ENCODE measurements at places on chromosomes 4 and X.

GRCh38 chr4:176185051-176185450 lies 10.3 kb downstream of the SPATA4 start:
- DNase-seq = no peak

GRCh38 chr4:183241721-183242151 lies 78.3 kb downstream of the CLDN22 start:
- DNase-seq = no peak

- peak; percentile 74 for DNase-seq
Observed at GRCh38 chr4:87092389-87093141, 127.9 kb downstream of the KLHL8 start.

DNA sequence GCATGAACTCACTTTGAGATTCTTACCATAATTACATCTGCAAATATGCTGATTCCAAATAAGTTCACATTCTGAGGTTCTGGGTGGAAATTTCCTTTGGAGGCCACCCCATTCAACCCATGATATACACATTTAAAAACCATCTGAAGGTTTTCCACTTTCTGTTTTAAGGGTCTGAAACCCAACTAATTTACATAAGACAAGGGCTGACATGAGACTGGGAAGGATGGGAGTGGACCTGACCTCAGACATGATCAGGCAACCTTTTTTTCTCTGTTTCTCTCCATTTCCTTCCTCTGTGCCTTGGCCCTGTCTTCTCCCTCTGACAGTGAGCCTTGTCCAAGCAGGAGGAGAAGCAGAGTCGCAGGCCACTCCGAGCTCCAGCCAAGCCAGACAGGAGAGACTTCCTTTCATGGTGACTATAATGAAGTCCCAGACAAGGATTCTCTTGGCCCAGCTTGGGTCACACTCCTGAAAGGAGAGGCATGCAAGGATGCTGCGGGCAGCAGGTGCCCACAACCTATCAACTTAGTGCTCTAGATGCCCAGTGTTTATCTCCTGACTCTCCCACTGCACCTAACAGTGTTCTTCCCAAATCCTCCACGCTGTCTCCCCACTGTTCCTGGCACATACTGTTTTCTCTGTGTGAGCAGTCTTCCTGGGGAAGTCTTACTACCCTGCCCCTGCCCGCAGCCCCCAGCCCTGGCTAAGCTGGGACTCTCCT lies 39.9 kb downstream of the MSX1 start:
- no peak for DNase-seq

- DNase-seq = no peak
Observed at GRCh38 chr4:101175896-101176676, 171.2 kb downstream of the PPP3CA start.

GRCh38 chrX:31070057-31070468 lies 1.8 kb downstream of the FTHL17 start:
- no peak for DNase-seq

DNA sequence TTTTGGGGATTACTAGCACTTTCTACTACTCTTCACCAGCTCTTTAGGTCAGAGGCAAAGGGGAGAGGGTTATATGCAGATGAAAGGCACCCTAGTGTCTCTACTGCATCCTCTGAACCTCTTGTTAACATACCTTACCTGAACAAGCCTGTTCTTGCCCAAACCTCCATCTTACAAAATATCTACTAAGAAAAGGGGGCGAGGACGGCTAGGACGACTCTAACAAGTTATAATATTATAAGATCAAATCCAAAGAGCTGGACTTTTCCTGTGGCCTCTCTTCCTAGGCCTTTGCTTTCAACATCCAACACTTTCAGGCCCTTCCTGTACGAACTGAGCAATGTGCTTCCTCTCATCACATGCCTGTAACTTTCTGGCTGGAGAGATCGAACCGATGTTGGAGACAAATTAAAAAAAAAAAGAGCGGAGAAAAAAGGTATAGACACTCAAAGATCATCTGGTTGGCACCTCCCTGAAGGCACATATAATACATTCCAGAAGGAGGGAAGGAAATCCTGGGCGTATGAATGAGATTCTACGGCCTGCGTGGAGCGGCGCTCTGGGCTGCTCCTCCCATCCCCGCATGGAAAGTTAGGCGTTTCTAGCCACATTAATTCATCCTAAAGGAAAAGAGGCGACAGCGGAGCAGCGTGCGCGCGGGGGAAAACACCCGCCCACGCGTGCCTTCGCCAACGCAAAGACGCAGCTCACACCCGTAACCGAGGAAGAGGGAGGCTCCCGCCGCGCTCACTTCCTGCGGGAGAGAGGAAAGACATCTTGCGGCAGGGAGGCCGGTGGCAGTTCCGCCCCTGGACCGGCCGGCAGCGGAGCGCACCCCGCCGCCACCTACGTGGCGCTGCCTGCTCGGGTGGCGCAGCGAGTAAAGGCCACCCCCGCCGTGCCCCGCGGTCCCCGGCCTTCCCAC lies 808 bp downstream of the PRDM5 start:
- peak; percentile 4 for DNase-seq

DNA sequence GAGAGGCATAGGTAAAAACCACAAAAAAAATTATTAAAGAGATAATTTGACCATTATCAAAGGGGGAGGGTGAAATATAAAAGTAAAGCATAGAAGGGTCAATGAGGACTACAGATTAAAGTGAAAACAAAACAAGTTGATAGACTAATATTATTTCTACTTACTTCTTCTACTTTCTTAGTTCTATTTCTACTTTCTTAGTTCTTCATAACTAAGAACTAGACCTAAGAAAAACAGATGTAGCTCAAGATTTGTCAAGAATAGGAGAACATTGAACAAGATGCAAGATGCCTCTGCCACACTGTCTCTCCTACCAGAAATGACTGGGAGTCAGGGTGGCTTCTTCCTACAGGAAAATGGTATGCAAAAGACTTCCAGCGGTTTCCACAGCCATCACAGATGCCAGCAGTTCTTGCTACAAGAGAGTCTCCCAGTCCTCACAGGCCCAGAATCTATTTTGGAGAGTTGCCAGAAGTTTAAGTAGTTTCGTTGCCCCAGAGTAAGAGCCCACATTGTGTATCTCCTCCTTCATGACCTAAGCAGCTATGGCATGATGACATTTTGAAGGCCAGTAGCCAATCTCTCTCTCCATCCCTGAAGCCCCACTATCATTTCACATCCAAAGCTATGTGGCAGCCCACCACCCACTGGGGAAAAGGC lies 42.9 kb upstream of the DDX60 start:
- DNase-seq = no peak

- no peak for DNase-seq
Observed at GRCh38 chrX:118521435-118521834, 25.8 kb downstream of the DOCK11 start.

DNA sequence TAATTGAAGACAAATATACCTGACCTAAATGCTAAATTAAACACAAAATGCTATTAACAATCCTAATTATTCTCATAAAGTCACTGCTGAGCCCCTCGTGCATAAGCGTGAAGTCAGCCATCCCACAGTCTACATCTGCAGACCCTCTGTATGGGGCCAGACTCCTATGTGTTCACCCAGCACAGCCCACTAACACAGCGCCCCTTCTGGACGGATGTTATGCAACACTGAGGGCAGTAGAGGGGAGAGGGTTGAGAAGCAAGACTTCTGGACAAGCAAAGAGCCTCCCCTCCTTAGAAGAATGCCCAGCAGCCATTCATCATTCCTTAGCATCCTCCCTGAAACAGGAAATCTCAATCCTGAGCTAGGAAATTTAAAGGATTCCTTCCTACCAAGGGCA lies 7.9 kb downstream of the TRPC3 start:
- DNase-seq = no peak

DNA sequence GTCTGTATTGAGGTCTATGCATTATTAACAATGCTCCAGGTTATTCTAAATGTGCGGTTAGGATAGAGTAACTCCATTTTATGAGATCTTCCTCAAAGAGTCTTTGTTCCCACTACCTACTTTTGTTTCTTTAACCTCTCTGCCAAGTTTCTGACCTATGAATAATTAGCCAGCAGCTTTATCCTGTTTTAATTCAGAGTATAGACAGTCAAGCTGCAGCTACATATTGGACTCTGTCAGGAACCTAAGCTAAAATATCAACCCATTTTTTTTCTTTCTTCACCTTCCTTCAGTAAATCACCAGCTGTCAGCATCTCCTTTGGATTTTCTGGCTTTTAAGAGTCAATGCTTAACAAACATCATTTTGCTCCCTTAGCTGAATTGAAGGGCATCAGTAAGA lies 72.3 kb downstream of the TMEM47 start:
- no peak for DNase-seq

DNA sequence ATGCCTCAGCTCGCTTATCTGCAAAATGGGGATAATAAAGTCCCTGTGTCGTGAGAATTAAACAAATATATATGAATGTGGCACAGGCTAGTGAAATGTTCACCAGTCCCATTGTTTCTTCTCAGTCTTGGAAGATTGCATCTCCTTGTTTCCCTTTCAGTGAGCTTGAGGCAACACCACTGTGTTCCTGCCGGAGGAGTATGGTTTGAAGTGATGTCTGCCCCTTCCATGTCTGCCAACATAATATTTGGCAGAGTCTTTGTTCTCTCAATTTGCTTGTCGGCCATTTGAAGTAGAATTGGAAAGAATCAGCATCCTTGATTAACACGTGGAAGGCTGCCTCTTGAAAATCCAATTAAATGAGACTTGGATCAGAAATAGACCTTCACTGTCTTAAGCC lies 1088.5 kb upstream of the INTU start:
- no peak for DNase-seq

GRCh38 chr4:1855333-1856070 lies 454 bp downstream of the LETM1 start:
- no peak for DNase-seq

- no peak for DNase-seq
Observed at GRCh38 chrX:108072746-108073145, 18.6 kb downstream of the PSMD10 start.

DNA sequence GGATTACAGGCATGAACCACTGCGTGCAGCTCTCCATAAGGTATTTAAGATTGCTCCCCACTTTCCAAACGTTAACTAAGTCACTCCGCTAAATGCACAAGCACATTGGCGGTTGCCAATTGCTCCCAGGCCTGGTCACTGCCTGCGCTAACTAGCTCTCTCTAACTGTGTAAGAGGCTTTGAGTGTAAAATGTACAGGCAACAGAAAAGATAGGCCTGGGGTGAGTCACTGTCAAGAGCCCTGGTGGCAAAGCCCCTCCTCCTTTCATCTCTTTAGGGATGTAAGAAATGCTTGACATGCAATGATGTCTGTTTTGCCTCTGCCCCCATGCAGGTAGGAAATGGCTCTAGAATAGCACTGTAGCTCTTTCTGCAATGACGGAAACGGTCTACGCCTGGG lies 329.7 kb upstream of the GATB start:
- no peak for DNase-seq

GRCh38 chrX:147403040-147403439 lies 508.7 kb upstream of the FMR1 start:
- no peak for DNase-seq

DNA sequence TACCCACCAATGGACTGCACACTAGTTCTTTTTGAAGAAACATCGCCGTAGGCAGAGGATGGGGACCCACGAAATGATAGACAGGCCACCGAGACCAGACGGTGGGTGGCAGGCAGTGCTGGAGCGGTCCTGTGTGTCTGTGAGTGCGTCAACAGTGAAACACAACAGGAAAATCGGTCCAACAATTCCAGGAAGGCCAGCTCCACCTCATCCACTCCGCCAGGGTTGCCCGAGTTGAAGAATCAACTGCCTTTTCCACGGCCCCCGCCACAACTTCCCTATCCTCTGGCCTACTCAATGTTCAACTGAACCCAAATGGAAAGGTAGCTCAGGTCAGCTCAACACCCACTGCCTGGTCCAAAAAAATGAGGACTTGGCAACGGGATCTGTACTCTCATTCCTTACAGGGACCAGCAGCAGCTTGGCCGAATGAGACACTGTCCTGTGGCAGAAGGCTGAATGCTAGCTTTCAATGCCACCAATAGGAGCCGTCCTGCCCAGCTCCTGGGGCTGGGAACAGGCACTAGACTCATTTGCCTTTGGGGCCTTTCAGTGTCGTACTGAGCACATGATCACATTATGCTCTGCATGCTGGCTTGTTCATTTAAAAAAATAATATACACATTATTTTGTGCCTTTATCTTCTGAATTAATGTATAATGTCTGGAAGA lies 43.5 kb downstream of the MID1 start:
- no peak for DNase-seq

GRCh38 chr4:95204873-95205272 lies 343.9 kb downstream of the UNC5C start:
- no peak for DNase-seq

DNA sequence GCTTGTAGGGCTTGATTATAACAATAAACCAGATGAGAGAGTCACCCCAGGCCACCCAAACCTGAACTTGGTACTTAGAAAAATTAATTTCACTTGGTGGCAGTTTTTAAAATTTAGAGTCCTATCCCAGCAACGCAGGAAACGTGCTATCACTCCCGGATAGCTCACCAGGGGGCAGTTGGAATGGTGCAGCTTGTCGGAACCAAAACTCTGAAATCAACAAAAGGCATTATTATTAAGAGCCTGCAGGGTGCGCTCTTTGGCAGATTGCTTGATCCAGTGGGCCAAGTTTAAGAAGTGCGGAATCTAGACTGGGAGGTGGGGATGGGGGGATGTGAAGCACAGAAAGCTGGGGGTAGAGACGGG lies 2.4 kb downstream of the FRAS1 start:
- peak; percentile 39 for DNase-seq

- DNase-seq = no peak
Observed at GRCh38 chrX:103730147-103730795, 19.6 kb downstream of the TMEM31 start.

GRCh38 chr4:86376850-86377249 lies 17.0 kb upstream of the MAPK10 start:
- no peak for DNase-seq

- DNase-seq = no peak
Observed at GRCh38 chrX:20506739-20507138, 240.0 kb upstream of the RPS6KA3 start.

GRCh38 chr4:38411092-38411491 lies 252.9 kb upstream of the KLF3 start:
- no peak for DNase-seq

GRCh38 chr4:21011106-21011505 lies 310.8 kb downstream of the PACRGL start:
- no peak for DNase-seq

GRCh38 chr4:183284258-183284785 lies 35.8 kb downstream of the CLDN22 start:
- no peak for DNase-seq

DNA sequence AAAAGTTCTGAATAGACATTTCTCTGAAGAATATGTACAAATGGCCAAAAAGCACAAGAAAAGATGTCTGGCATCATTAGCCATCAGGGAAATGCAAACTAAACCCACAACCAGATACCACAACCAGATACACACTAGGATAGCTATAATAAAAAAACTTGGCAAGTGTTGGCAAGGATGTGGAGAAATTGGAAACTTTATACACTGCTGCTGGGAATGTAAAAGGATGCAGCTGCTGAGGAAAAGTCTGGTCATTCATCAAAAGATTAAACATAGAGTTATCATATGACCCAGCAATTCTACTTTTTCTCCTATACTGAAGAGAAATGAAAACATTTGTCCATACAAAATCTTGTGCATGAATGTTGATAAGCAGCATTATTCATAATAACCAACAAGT lies 92.3 kb downstream of the UCHL1 start:
- DNase-seq = no peak

- no peak for DNase-seq
Observed at GRCh38 chrX:65837875-65838549, 170.6 kb downstream of the MSN start.
